ENCODE measurements at places on chromosomes 1 and 21. TPM values are rescaled to one million over a fixed set of nuclear protein-coding genes. Genes with fewer than 3 reads are reported as not detected.

GRCh38 chr1:43870306-43870705 is 63.3 kb upstream of the ARTN start:
- H3K27ac ChIP-seq = no peak overlapping the region
- no peak for DNase-seq
- no peak overlapping the region for H3K4me3 ChIP-seq

Gene KLHDC7A
- not detected for total RNA-seq

Gene CENPF
- total RNA-seq = 0.25 TPM

Gene SPRR2A
- not detected for total RNA-seq

DNA sequence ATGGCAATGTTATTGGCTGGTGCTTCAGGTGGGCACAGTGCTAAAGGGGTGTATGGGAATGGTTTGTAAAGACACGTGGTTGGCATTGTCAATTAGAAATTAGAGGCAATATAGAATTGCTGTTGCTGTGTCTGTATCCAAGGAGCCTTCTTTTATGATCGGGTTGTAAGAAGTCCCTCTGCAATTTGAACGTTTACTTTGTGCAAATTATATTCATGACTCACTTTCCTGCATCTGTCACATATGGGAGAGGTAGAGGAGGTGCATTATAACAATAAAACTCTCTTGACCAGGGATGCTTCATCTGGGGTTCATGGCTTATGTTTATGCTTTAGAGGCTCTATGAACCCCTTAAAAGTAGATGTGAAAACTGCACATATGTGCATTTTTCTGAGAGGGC is 130.4 kb upstream of the DNAH14 start:
- no peak overlapping the region for H3K27ac ChIP-seq
- no peaks in the 10 kb centered on the region for H3K36me3 ChIP-seq
- no peak overlapping the region for H3K4me3 ChIP-seq

Gene SLAMF1
- not detected for total RNA-seq

GRCh38 chr1:91818713-91818975 is 67.3 kb downstream of the TGFBR3 start:
- H3K4me3 ChIP-seq = no peak overlapping the region
- H3K36me3 ChIP-seq = no peaks in the 10 kb centered on the region
- H3K4me1 ChIP-seq = peaks cover 45% of the 10 kb centered on the region
- no peaks in the 10 kb centered on the region for H3K27me3 ChIP-seq
- peak overlapping the region; percentile 62 for H3K27ac ChIP-seq

Gene AXDND1
- not detected for total RNA-seq

Gene RUNX1
- 12.6 TPM for total RNA-seq

- H3K4me1 ChIP-seq = no peaks in the 10 kb centered on the region
- no peak overlapping the region for H3K27ac ChIP-seq
- DNase-seq = no peak
- H3K36me3 ChIP-seq = no peaks in the 10 kb centered on the region
- H3K27me3 ChIP-seq = no peaks in the 10 kb centered on the region
- peak overlapping the region; percentile 63 for H3K4me3 ChIP-seq
Measured at GRCh38 chr1:216221260-216221700, 202.0 kb downstream of the USH2A start.

Gene SV2A
- total RNA-seq = 0.12 TPM

Gene TSPEAR
- not detected for total RNA-seq

DNA sequence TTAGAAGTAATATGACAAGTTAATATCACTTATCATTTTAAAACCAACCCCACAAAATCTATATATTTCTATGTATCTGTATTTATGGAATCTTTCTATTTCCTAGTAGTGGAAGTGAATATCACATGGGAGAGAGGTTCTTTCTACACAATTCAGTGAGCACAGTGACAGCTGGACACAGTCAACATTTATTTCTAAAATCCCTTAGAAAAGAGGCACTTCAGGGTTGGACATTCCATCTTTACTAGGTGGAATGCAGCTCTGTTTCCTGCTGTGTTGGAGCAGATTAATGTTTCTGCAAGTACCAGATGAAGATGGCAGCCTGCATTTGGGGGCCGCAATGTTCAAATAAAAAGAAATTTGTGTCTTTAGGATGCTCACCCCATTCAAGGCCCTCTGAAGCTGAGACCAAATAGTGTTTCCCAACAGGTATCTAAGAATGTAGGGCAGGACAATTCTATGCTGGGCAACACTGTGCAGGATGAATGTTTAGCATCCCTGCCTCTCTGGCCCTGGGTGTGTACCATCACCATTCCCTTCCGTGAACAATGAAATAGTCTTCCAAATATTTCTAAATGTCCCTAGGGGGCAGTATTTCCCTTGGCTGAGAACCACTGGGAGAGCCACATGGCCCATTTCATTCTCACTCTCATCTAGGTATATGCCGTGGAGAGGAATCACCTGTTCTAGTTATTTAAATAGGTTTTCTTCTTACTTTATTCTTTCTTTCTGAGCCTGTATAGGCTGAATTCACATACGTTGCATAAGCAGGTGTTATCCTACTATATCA is 394.8 kb downstream of the PRDM2 start:
- H3K27ac ChIP-seq = no peak overlapping the region
- H3K4me1 ChIP-seq = no peaks in the 10 kb centered on the region
- H3K27me3 ChIP-seq = no peaks in the 10 kb centered on the region

Gene AMY1A
- total RNA-seq = not detected

GRCh38 chr1:47662068-47662467 is 224.2 kb downstream of the FOXD2 start:
- peaks cover 3% of the 10 kb centered on the region for H3K4me1 ChIP-seq
- H3K27ac ChIP-seq = no peak overlapping the region
- no peak for DNase-seq
- H3K36me3 ChIP-seq = no peaks in the 10 kb centered on the region
- no peaks in the 10 kb centered on the region for H3K27me3 ChIP-seq

GRCh38 chr1:5368201-5368600 is 624.0 kb downstream of the NPHP4 start:
- no peaks in the 10 kb centered on the region for H3K4me1 ChIP-seq
- DNase-seq = no peak
- H3K27me3 ChIP-seq = no peaks in the 10 kb centered on the region
- no peaks in the 10 kb centered on the region for H3K36me3 ChIP-seq
- H3K4me3 ChIP-seq = no peak overlapping the region
- H3K27ac ChIP-seq = no peak overlapping the region

DNA sequence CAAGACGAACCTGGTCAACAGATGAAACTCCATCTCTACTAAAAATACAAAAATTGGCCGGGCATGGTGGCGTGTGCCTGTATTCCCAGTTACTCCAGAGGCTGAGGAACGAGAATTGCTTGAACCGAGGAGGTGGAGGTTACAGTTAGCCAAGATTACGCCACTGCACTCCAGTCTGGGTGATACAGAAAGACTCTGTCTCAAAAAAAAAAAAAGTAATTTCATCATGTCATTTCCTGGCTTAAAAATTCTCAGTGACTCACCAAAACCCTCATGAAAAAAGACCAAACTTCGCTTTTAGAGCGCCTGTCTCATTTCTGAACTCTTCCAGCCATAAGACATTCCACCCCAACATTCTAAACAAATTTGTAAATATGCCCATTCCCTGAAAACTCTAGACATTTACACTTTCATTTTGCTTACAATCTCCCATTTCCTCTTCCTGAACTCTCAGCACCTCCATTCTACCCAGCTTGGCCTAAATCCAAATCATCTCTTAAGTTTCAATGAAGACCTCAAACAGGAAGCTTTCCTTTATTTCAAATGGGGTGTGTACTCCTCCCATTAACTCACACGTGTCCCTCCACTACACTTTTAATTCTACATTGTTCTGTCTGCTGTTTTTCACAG is 50.5 kb upstream of the PRRC2C start:
- H3K36me3 ChIP-seq = no peaks in the 10 kb centered on the region
- H3K27me3 ChIP-seq = no peaks in the 10 kb centered on the region
- H3K27ac ChIP-seq = peak overlapping the region; percentile 56
- H3K4me3 ChIP-seq = peak overlapping the region; percentile 17

DNA sequence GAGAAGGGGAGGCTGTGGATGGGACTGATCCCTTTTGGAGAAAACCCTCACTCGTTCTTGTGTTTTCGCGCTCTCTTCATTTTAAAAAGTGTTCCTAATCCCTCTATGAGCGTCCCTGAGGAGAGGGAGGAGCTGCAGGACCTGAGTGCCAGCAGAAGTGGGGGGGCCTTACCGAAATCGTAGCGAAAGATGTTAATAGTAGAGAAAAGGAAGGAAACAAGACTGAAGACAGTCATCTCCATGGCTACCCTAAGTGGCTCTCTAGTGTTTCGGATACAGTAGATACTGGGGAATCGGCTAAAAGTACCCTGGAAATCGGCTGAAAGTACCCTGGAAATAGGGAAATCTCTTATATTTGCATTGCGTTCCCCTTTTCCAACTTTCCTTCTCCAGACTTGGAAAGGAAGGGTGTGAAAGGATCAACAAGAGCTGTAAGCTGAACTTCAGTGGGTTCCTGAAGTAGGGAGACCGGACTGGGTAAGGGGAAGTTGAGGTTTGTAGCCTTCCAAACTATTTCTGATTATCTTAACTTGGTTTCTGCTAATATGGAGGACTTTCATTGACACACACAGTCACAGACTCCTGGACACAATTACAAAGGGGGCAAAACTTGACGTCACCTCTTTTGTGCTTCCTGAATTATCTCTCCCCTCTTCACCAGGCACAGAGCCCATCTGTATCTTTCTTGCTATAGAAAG is 486 bp upstream of the DSTYK start:
- H3K4me1 ChIP-seq = peaks cover 17% of the 10 kb centered on the region
- H3K27me3 ChIP-seq = no peaks in the 10 kb centered on the region
- no peaks in the 10 kb centered on the region for H3K36me3 ChIP-seq
- peak overlapping the region; percentile 93 for H3K27ac ChIP-seq
- no peak for DNase-seq

DNA sequence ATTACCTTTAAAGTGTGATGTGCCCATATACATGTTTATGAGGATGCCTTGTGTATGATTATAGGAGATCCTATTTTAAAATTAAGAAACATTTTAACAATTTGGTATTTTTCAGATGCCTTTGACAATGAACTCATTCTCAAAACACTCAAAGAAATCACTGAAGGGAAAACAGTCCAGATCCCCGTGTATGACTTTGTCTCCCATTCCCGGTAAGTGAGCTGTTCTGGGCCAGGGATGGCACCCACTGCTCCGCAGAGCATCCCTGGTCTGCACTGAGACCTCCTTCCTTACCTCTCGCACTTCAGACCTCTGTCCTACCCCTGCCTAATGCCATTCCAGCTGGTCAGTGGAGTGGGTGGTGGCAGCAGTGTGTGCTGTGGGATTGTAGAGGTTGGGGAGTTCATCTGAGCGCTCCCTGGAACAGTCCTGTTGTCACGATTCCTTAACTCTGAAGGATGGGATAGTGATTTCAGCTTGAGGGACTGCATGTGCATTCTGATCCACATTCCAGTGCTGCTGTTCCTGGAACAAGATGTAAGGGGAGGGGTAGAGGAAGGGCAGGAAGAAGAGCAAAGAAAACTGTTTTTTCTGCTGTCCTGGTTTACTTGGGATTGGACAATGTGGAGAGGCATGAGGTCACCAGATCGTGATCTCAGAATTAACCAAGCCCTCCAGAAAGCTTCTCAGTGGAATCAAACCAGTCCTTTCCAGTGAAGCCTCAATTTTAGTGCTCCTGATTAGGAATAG is 63.9 kb downstream of the UCK2 start:
- no peak for DNase-seq
- H3K27ac ChIP-seq = no peak overlapping the region
- peaks cover 5% of the 10 kb centered on the region for H3K4me1 ChIP-seq
- no peak overlapping the region for H3K4me3 ChIP-seq
- peaks cover 8% of the 10 kb centered on the region for H3K36me3 ChIP-seq

DNA sequence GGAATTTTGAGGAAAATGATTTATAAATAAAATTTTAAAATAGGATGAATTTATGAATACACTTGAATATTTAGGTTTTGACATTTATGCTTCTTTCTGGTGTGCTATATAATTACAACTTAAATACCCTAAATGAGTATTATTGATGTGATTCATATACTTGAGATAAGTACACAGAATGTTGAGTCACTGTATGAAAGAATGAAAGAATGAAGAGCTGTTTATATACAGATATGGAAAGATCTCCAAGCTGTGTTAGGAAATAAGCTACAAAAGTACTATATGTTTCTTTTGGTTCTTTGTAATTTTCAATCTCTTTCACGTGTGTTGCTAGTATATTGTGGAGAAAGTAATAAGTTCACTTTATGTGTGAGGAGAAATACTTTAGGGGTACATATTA is 147.2 kb downstream of the RASAL2 start:
- DNase-seq = no peak
- H3K4me1 ChIP-seq = no peaks in the 10 kb centered on the region
- no peaks in the 10 kb centered on the region for H3K36me3 ChIP-seq
- no peaks in the 10 kb centered on the region for H3K27me3 ChIP-seq

- H3K27me3 ChIP-seq = no peaks in the 10 kb centered on the region
- peak overlapping the region; percentile 84 for H3K27ac ChIP-seq
- peak; percentile 94 for DNase-seq
- H3K4me1 ChIP-seq = peaks cover 5% of the 10 kb centered on the region
- H3K36me3 ChIP-seq = no peaks in the 10 kb centered on the region
Measured at GRCh38 chr1:158149577-158150269, 31.0 kb upstream of the CD1D start.

DNA sequence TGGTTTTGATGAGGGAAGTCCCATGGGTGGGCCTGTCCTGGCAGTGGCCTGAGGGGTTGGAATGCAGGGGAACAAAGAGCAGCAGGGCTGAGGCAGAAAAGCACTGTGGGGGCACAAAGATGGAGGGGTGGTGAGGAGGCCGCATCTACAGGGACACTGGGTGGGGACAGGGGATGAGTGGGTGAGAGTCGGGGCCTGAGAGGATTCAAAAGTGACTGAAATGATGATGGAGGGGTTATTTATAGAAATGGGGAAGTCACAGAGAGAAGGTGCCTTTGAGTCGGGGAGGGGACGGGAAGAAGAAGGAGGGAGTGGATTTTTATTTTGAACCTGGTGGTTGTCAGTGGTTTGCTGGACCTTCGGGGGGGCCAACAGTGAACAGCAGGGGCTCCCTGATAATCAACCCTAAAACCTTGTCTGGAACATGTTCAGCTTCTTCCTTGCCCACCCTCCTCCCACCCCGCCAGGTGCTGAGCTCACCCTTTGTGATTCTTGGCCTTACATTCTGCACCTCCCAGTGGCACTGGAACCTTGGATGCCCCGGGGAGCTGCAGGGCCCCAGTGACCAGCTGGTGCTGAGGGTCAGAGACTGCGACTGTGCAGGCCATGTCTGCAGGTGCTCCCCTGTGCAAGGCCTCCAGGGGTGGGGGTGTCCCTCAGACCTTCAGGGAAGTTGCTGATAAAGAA is 42.9 kb downstream of the IER5 start:
- H3K4me1 ChIP-seq = peaks cover 11% of the 10 kb centered on the region
- no peak overlapping the region for H3K27ac ChIP-seq
- H3K4me3 ChIP-seq = no peak overlapping the region

GRCh38 chr1:174051956-174052355 is 29.8 kb upstream of the RC3H1 start:
- no peaks in the 10 kb centered on the region for H3K27me3 ChIP-seq
- DNase-seq = peak; percentile 3
- H3K27ac ChIP-seq = no peak overlapping the region
- peaks cover 4% of the 10 kb centered on the region for H3K4me1 ChIP-seq

GRCh38 chr1:108862017-108862610 is 5.2 kb upstream of the AKNAD1 start:
- H3K27me3 ChIP-seq = no peaks in the 10 kb centered on the region
- no peaks in the 10 kb centered on the region for H3K36me3 ChIP-seq
- no peak for DNase-seq
- H3K4me3 ChIP-seq = no peak overlapping the region
- H3K27ac ChIP-seq = no peak overlapping the region

Gene C4BPB
- total RNA-seq = not detected

- H3K27me3 ChIP-seq = no peaks in the 10 kb centered on the region
- H3K4me1 ChIP-seq = no peaks in the 10 kb centered on the region
- no peaks in the 10 kb centered on the region for H3K36me3 ChIP-seq
- no peak overlapping the region for H3K4me3 ChIP-seq
Measured at GRCh38 chr1:92461364-92462097, 25.2 kb downstream of the GFI1 start.

All from gastrocnemius medialis (tissue), 4 donors.